ENCODE measurements at places on chromosomes 5 and 9.

DNA sequence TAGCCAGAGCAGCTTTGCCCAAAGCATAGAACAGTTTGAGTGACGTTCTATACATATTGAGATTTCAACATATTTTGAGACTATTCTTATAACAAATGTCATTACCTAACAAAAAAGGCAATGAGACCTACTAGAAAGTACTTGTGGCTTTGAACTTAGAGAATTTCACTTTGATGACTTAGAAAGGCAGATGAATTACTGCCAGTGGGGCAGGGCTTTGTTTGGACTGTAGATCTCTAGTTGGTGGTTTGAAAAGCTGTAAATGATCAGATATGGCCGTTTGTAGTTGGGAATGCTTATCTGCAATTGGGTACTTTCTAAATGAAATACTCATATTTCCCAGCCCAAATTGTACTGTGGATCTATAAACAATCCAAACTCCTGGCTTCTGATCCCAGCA lies 28.1 kb downstream of the SOX30 start:
- no peak for DNase-seq

GRCh38 chr5:132103969-132104391 lies 30.4 kb downstream of the CSF2 start:
- no peak for DNase-seq

GRCh38 chr9:137494104-137494544 lies 35.0 kb upstream of the NSMF start:
- DNase-seq: no peak

- no peak for DNase-seq
Measured at GRCh38 chr9:97529363-97530076, 28.1 kb downstream of the TMOD1 start.

GRCh38 chr9:32180597-32180996 lies 203.8 kb upstream of the ACO1 start:
- no peak for DNase-seq

DNA sequence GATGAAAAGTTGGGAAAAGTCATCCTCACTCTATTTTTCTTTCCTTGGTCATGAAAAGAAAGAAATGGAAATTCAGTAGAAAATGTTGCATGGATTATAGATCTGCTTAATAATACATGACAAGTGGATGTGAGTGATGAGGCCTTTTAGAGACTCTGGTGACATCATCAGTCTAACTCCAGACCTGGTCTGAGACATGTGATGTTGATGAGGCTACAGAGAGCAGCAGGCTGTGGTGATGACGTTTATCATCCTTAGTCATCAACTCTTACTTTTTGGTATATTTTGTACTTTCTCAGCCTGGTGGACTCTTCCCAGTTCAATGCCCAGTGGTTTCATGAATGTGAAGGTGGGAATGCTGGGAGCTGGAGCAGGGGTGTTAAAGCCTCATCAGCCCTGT lies 116.4 kb downstream of the TTLL11 start:
- DNase-seq: no peak

DNA sequence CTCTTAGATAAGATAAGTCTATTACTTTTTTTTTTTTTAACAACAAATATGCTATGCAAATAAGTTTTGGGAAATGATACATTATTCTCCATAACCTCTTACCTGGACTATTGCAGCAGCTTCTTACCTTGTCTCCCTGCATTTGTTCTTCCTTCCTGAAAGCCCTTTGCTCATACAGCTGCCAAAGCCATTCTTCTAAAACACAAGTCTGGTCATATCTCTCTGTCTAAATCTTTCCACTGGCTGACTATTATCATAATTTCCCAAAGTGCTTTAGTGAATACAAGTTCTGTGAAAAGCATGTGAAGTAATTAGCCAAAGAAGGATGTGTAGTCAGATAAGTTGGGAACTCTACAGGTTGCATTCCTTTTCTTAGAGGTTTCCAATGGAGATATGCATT lies 115.4 kb upstream of the CNTLN start:
- DNase-seq: no peak

DNA sequence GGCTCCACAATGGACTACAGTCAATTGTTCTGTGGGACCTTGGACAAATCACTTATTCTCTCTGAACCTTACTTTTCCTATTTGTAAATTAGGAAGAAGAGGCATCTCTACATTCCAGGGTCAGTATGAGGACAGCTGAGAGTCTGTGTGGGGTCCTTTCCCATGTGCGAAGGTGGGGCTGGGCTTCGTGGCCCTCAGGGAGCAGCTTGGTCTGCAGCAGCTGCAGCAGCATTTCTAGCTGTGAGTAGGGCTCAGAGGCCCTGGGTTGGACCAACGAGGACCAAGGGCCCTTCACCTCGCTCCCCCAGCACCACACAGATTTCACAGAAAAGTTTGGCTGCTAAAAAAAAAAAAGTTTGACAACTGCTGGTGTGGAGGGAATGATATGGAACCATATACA lies 9.4 kb upstream of the DDX41 start:
- no peak for DNase-seq

DNA sequence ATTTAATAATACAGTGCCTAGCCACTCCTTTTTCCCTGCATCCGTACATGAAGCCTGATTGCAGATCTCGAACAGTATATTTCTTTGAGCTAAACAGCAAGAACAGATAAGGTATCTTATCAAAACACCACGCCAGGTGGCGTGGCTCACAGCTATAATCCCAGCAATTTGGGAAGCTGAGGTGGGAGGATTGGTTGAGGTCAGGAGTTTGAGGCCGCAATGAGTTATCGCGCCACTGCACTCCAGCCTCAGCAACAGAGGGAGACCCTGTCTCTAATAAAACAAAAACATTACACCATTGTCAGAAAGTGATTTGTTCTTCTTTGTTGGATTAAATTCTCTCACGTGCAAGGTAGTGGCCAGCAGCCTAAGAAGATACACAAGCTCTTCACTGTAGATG lies 291.2 kb upstream of the DMRT1 start:
- no peak for DNase-seq

- DNase-seq: no peak
Measured at GRCh38 chr5:144356489-144356888, 185.8 kb downstream of the KCTD16 start.

- DNase-seq: no peak
Measured at GRCh38 chr9:71025201-71025600, 96.2 kb downstream of the TRPM3 start.

DNA sequence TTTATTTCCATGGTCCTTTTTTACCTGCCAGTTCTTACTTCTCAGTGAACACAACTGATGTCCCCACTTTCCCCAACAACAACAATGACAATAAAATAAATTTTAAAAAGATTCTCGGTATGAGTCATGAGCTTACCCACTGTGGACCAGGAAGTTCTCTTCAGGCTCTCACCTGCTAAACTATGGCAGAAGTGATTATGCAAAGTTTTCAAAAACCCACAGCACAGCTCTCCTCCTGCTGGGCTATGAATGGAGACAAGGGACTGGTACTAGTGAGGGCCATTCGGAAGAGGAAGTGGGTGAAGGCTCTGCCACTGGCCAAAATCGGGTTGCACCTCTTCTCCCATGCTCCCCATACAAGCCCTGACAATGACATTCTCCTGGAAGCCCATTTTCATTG lies 429.4 kb downstream of the PIK3R1 start:
- no peak for DNase-seq

GRCh38 chr9:86792136-86792535 lies 155.2 kb downstream of the GAS1 start:
- no peak for DNase-seq

GRCh38 chr5:7795306-7795705 lies 55.6 kb downstream of the CFAP90 start:
- DNase-seq: no peak

DNA sequence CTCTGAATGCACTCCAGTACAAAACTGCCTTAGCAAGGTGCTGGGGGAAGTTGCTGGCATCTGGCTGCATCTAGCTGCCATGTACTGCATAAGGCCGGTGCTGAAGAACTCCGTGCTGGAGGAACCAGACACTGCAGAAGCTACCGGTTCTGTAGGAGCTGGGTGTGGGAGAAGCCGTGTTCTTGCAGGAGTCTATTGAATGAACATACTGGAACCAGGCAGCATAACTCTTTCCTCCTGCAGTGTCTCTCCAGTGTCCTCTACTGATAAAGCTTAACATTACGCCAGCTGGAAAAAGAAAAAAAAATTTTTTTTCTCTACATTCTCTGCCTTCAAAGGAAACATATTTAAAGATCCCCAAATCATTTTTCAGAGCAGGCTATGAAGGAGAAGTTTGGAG lies 38.5 kb downstream of the VPS13A start:
- DNase-seq: no peak

GRCh38 chr9:105911104-105911911 lies 217.0 kb downstream of the TMEM38B start:
- DNase-seq: peak; percentile 82
